ENCODE measurements at places on chromosomes 11 and 22.

- DNase-seq: no peak
Measured at GRCh38 chr22:26463688-26464087, 19.9 kb downstream of the HPS4 start.

- no peak for DNase-seq
Measured at GRCh38 chr22:49735411-49735900, 92.2 kb downstream of the BRD1 start.

GRCh38 chr11:58086528-58086927, 38.8 kb downstream of the OR9I1 start:
- DNase-seq: no peak

GRCh38 chr11:85755285-85755684, 55.7 kb downstream of the SYTL2 start:
- no peak for DNase-seq

DNA sequence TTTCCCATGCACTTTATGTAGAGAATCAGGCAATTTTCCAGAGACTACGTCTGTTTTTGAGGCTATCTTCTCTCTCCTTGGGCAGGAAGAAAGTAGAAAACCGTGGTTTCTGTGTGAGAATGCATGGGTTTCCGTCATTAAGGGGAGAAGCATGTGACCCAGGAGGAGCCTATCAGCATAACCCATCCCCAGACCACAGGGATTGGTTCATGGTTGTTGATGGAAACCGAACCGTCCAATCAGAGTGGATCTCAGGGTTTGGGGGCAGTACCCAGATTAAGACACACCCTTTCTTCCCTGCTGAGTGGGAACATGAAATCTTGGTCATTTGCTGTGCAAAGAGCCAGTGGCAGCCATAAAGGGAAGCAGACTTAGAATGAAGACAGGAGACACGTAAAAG, 517.8 kb downstream of the MN1 start:
- no peak for DNase-seq

GRCh38 chr11:79437278-79437980, 3.4 kb downstream of the TENM4 start:
- DNase-seq: peak; percentile 53

GRCh38 chr11:101870510-101870909, 44.3 kb upstream of the CEP126 start:
- no peak for DNase-seq

GRCh38 chr11:65128182-65129145, 5.9 kb downstream of the SYVN1 start:
- no peak for DNase-seq

- DNase-seq: no peak
Measured at GRCh38 chr11:46554213-46555147, 39.3 kb downstream of the AMBRA1 start.

- DNase-seq: no peak
Measured at GRCh38 chr11:10263929-10264328, 30.1 kb downstream of the SBF2 start.

GRCh38 chr11:15705891-15706290, 591.2 kb downstream of the INSC start:
- DNase-seq: no peak

DNA sequence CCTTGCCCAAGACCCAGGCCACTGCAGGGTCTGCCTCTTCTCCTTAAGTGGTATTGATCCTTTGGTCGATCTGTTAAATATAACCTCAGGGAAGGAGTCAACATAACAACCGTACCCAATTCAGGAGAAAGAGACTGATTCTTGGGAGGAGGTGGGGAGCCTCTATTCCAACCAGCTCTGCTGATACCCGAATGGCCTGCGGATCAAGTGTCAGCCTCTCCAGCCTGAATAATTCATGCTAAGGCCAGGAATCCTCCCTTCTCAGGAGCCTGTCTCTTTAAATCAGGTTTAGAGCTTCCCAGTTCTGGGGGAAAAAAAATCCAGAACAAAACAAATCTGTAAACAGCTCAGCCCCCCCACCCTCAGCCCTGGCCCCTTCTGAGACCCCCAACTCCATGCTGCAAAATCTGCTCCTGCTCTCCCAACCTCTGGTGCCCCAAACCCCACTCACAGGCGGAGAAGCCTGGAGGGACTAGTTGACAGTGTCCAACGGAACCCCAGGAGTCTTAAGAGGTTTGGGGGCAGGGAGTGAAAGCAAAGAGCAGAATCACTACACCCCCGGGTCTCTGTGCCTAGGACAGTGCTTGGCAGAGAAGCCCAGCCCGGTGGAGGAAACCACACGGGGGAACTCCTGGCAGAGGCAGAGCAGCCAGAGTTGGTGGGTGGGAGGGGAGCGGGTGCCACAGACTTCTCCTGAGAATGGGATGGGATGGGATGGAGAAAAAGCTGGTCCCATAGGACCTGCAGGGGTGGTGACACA, 863 bp upstream of the TPBGL start:
- DNase-seq: no peak

DNA sequence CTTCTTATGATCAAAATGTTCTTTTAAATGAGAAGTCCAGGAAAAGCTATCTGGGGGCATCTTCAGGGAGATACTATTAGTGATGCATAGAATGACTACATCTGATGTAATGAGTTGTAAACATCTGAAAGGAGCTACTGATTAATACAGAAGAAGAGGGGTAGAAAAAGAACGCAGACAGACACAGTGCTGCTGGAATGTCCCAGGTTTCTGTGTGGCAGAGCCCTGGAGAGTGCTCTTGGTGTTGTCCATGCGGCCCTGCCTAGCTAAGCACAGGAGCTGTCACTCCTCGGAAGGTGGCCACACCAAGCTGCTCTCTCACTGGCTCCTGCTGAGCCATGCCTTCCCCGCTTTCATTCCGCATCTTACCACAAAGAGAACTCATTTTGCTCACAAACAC, 768.8 kb downstream of the OPCML start:
- no peak for DNase-seq

- no peak for DNase-seq
Measured at GRCh38 chr11:132158091-132158490, 787.7 kb downstream of the NTM start.

GRCh38 chr11:109507836-109508561, 86.0 kb downstream of the C11orf87 start:
- no peak for DNase-seq

DNA sequence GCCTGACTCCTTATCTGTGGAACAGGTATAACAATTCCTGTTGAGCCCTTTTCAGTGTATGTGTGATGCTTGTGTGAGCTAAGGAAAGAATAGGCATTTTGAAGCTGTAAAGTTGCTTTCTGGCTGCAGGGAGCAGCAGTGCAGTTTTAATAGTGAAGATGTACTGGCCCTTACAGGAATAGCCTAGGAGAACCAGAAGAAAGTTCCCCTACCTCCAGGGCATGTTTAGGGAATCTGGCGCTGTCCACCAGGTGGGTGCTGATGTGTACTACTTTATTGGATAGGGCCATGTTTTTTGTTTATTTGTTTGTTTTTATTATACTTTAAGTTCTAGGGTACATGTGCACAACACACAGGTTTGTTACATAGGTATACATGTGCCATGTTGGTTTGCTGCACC, 11.5 kb downstream of the BMAL1 start:
- DNase-seq: no peak

DNA sequence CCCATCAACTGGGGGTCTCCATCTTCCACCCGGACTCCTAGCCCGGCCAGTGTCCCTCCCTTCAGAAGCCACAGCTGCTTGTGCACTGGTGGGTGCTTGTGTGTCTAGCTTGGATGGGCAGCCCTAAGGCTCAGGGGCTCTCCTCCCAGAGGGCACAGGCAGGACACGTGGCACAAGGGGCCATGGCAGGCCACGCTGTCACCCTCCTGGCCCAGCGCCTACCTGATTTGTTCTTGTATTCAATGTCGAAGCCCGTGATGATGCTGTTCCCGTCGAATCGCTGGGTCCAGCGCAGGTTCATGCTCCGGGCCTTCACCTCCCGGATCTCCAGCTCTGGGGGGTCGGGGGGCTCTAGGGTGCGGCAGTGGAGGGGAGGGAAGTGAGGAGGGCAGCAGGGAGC, 152.6 kb downstream of the CEP164 start:
- no peak for DNase-seq

GRCh38 chr11:16883174-16883573, 131.0 kb downstream of the PLEKHA7 start:
- no peak for DNase-seq

DNA sequence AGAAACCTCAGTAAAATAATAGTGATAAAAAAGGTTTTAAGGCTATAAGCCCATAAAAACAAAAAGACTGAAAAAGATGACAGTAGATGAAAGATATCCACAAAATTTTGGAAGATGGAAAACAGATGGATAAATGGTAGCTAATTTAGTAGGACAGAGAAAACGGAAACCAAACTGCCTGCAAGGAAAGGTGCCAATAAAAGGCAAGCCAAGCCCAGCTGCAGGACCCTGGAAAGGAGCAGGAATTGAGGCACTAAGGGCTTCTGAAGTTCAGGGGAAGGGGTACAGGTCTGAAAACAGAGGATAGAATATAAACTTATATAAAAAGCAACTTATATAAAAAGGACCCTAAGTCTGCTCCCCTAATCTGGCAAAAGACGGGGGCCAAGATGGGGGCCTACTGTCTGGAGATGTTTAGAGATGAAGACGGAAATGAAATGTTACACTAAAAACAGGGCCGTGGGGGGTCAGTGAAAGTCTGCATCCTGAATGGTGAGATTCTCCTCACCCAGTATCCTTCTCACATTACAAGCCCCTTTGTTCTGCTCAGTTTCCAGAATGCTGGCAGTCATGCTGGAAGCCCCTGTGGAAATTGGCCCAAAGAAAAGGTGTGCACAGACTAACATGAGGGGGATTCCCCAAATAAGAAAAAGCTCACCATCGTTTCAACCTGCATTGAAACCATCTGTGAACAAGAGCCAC, 269.3 kb upstream of the PITPNB start:
- no peak for DNase-seq

DNA sequence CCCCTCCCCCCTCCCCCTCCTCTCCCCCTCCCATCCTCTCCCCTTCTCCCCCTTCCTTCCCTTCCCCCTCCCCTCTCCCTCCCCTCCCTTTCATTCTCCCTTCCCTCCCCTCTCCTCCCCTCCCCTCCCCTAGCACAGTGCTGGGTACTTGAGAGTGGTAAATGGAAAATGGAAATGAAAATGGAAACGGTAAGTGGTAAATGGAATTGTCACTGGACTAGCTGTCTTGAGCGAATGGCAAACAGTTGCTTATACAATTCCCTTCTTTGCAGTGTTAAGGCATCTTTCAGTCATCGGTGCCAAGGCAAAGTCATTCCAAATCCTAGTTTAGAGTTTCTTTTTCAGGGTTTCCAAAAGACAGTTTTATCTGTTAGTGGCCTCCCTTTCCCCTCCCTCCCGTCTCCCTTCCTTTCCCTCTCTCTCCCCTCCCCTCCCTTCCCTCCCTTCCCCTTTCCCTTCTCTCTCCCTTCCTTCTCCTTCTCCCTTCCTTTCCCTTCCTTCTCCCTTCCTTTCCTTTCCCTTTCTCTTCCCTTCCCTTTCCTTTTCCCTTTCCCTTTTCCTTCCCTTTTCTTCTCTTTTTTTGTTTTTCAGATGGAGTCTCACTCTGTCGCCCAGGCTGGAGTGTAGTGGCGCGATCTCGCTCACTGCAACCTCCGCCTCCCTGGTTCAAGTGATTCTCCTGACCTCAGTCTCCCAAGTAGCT, 47.3 kb downstream of the GRAMD1B start:
- no peak for DNase-seq

DNA sequence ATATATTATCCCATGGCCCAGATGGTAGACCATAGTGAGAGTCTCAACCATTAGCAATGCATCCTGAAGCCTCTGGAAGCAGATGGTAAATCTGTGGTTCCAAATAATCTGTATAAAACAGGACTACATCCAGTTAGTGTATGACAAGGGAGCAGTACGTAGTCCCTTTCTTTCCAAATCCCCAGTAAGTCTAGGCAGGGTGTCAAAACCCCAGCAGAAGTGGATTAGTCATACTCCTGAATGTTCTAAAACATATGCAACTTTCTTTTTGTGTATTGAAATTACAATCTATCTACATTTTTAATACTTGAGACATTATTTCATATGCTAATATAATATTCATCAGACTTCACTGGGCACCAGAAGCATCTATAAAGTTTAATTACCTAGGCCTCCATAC, 295.1 kb upstream of the ANO5 start:
- no peak for DNase-seq

DNA sequence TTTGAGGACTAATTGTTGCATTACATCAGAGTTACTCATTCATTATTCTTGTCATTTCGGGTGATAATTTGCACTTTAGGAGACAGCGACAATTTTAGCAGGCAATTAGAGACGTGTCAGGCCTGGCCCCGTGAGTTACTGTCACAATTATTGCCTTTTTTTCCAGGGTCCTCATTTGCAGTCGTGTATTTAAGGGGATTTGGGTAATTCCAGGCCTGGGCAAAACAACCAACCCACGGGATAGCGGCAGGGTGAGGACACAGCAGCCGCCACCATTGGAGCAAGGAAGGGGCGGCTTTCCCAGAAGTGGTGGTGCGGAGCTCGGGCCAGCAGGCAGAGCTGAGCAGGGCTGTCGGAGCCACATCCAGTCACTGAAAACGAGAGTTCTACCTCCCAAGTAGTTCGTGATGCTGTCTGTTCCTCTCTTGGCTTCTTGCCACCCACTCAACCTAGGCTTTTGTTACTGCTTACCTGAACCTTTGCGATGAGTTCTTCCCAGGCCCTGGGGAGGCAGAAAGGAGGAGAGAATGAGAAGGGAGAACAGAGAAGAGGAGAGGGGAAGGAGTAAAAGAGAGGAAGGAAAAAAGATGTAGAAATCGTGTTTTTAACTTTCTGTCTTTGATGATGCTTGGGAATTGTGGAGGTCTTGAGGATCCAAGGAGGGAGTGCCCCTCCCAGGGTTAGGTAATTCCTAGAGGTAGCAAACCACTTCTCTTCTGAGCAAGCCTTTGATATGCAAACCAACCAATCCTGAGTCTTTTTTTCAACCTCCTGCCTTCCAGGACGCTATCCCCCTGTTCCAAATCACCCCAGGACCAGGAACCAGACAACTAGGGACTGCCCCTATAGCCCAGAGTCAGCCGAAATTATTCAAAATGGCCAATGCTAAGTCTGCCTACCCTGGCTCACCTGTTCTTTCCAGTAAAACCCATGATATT, 236.1 kb downstream of the MIAT start:
- DNase-seq: no peak

GRCh38 chr11:134613646-134614045, 201.6 kb upstream of the B3GAT1 start:
- no peak for DNase-seq

- no peak for DNase-seq
Measured at GRCh38 chr22:27064386-27064785, 407.0 kb downstream of the MIAT start.

- DNase-seq: no peak
Measured at GRCh38 chr11:64793271-64794160, 9.5 kb downstream of the MAP4K2 start.

DNA sequence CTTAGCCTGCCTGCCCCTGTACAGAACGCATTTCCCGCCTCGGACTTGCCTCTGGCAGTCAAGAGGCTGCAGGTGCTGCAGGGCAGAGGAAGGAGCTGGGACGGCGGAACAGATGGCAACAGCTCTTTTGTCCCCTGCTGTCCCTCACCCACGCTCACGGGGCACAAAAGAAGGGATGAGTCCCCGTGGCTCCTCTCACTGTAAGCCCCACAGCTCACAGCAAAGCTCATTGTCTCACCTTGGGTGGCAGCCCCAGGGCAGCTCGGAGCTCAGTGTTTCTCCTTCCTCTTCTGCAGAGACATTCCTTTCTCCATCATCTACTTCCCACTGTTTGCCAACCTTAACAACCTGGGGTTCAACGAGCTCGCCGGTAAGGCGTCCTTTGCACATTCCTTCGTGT, 24.3 kb downstream of the SLC25A18 start:
- DNase-seq: no peak

GRCh38 chr11:106473089-106473722, 395.7 kb downstream of the AASDHPPT start:
- no peak for DNase-seq

- DNase-seq: no peak
Measured at GRCh38 chr22:47159592-47159991, 397.1 kb downstream of the TBC1D22A start.

- DNase-seq: no peak
Measured at GRCh38 chr11:14506532-14506931, 6.9 kb upstream of the COPB1 start.

All from amygdala (tissue), 56 donors.